NCI-H69 (cell line): ENCODE measurements at places on chromosomes 5 and 9.

DNA sequence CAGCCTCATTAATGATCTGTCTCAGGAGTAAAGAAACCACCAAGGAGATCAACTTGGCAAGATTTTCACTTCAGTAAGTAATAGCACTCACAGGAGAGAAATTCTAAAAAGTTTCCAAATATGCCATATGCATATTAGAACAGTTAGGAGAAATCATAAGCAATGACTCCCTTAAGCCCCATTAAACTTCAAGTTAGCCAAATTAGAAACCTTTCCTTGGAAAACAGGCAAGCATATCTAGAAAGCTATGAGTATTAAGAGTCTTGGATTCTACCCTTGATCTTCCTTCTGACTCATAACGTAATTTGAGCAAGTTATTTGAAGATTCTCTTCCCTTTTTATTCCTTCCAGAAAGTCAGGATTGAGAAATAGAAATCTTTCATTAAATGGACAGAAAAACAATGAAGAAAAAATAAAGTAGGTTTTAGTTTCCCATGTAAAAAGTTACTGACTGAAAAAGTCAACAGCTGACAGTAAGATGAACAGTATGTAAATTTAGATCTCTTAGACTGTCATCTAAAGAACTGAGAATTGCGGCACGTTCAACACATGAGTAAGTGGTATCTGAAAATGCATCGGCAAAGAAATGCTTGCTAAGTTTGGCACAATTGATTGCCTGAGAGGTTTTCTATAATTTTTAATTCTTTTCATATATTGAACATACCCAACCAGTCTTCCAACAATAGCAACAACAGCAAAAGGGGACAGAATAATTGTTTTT lies 565.7 kb upstream of the FTMT start:
- no peak for DNase-seq

DNA sequence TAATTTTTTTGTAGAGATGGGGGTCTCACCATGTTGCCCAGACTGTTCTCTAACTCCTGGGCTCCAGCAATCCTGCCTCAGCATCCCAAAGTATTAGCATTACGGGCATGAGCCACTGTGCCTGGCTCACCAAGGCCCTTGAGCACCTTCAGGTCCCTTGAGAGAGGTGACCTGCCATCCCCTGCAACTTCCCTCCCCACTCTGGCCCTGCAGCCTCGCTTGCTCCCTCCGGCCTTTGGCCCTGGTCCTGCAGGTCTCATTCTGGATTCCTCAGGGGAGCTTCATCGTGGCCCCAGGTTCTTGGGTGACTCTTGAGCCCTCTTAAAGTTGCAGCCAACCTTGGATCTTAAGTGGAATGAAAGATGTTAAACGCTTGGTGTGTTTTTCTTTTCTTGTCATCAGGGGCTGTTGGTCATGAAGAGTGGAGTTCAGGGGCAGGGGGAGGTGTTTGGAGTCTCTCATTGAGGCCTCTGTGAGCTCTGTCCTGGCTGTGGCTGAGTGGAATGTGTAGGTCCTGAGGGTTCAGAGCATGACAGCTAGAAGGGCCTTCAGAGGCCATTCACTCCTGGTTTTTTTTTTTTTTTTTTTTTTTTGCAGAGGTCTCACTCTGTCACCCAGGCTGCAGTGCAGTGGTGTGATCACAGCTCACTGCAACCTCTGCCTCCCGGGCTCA lies 33.0 kb downstream of the PPARGC1B start:
- no peak for DNase-seq

DNA sequence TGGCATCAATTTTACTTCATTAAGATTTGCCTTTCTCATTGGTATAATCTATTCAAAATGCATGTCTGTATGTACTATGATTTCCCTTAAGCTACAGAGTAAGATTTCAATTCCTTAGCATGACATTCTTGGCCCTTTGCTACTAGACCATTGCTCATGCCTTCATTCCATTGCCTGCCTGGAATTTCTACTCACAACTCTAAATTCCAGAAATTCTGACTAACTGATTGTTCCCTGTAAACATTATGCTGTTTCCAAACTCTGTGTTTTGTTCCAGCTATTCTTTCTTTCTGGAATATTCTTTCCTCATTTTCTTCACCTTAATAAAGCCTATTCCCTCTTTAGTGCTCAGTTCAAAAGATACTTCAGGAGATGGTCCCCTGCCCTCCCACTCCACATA lies 568.8 kb upstream of the SEMA6A start:
- DNase-seq = no peak

- no peak for DNase-seq
Measured at GRCh38 chr9:129023908-129024233, 4.3 kb downstream of the SH3GLB2 start.

GRCh38 chr5:59341760-59342159 lies 551.8 kb downstream of the PDE4D start:
- no peak for DNase-seq

DNA sequence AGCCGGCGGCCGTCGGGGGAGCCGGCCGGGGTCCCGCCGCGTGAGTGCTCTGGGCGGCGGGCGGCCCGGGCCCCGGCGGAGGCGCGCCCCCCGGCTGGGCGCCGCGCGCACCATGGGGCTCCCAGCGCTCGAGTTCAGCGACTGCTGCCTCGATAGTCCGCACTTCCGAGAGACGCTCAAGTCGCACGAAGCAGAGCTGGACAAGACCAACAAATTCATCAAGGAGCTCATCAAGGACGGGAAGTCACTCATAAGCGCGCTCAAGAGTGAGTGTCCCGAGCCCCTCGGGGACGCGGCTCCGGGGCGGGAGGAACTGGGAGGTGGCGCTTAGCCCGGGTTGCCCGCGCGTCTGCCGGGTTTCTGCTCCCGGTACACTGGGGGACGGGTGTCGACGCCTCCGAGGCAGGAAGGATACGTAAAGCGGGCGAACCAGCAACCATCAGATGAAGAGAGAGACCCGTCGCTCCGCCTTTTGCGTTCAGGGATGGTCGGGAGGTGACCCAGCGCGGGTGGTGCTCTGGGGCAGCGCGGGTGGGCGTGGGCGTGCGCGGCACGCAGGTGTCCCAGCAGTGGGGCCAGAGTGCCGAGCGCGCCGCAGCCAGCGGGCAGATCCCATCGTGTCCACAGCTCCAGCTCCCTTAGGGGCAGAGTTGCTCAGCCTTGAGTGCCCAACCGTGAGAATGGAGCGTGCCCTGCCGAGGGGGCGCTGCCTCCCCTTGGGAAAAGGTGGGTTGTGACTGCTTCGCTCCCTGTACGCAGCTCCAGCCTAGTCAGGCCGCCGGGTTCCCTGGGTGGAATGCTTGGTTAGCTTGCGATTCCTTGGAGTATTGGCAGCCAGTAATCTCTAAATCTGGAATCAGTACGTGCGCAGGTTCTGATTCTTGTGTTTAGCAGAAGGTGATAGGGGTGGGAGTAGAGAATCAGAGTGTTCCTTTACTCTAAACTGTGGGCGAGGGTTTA lies 753 bp downstream of the ARHGAP26 start:
- DNase-seq = peak; percentile 77

DNA sequence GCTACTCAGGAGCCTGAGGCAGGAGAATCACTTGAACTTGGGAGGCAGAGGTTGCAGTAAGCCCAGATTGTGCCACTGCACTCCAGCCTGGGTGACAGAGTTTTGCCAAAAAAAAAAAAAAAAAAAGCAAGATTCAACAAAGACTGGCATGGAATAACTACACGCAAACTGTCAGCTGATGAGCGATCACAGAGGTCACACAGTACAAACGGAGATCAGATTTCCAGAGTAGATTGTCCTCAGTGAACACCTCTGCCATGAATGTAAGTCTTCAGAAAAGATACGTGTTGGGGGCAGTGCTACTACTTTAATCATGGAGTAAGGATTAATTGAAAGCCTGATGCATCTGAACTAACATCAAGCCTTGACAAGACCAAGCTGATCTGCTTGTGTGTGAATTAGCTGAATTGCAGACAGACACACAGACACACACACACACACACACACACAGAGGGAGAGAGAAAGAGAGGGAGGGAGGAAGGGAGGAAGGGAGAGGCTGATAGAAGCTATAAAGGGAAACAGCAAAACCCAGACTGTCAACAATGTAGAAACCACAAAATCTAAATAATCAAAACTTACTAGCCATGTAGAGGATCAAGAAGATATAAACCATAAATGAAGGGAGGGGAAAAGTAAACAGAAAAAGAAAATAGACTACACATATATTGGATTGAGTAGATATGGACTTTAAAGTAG lies 222.9 kb upstream of the ZNF462 start:
- DNase-seq = peak; percentile 15

DNA sequence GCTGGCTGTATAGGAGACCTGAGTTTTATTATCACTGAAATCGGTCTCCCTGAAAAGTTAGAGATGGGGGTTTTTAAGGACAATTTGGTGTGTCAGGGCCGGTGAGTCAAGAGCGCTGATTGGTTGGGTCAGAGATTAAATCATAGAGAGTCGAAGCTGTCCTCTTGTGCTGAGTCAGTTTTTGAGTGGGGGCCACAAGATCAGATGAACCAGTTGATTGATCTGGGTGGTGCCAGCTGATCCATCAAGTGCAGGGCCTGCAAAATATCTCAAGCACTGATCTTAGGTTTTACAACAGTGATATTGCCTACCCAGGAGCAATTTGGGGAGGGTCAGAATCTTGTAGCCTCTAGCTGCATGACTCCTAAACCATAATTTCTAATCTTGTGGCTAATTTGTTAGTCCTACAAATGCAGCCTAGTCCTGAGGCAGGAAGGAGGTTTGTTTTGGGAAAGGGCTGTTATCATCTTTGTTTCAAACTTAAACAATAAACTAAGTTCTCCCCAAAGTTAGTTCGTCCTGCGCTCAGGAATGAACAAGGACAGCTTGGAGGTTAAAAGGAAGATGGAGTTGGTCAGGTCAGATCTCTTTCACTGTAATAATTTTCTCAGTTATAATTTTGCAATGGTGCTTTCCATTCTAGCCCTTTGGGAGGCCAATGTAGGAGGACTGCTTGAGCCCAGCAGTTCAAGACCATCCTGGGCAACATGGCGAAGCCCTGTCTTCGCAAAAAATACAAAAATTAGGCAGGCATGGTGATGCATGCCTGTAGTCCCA lies 31.6 kb upstream of the RFK start:
- no peak for DNase-seq

DNA sequence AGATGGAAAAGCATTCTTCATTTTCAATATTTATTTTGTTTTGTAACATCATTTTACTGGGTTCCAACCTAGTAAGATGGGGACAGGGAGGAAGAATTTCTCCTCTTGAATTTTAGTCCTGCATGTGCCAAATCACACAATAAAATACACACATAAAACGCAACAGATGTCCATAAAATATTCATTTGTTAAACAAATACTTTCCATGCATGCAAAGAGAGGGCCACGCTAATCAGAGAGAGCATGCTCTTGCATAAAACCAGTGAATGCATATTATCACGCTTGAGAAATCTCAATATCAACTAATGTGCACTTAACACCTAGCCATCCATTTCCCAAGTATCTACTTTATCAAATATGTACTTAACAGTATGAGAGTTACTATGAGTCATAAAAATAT lies 212.6 kb upstream of the TARS1 start:
- DNase-seq = no peak

DNA sequence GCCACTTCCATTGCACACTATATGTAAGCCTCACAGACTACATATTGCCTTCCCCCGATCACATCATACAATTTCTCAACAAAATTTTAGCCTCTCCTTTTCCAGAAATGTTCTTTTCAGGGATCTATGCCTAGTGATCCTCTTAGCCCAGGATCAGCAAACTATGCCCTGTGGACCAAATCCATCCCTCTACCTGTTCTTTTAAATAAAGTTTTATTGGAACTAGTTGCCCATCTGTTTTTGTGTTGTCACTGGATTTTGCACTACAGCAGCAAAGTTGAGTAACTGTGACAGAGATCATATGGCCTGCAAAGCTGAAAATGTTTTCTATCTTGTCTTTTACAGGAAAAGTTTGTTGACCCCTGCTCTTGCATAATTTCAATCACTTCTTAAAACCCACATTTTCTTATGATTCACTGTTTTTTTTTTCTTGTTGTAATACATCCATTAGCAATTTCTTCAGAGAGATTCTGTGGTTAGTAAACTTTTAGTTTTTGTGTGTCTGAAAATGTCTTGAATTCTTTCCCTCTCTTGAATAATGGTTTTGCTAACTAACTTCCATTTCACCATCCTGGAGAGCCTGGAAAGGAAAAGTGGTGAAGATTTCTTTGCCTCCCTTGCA lies 7.1 kb downstream of the TXNDC8 start:
- no peak for DNase-seq

- no peak for DNase-seq
Measured at GRCh38 chr9:112789473-112789872, 38.9 kb downstream of the SNX30 start.

DNA sequence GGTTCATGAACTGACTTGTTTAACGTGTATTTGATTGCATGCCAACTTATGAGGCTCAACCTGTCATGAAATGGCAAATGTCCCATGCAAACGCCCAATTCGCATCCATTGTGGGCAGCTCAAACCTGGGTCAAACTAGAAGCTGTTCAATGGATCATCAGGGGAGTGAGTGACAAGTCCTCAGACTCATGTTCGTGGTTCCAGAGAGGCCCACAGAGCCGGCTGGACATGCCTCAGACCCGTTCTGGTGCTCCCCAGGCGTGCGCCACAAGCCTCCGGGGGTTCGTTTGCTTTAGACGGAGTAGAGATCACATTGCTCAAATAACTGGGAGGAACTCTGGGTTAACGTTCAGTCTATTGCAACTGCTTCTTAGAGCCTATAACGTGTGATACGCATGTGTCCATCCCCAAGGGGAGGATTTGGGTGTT lies 15.0 kb downstream of the GFI1B start:
- DNase-seq = no peak
